Calu3 (cell line): ENCODE measurements at places on chromosomes 7 and 10. TPM values are rescaled to one million over a fixed set of nuclear protein-coding genes. Genes with fewer than 3 reads are reported as not detected.

Gene VGF
- total RNA-seq, result 0.14 and 0.81 TPM in 2 replicates

Gene SLC37A3
- total RNA-seq, result 62.5 and 65.2 TPM in 2 replicates

Gene DGKB
- total RNA-seq, result 0.12 TPM in 1 of 2 replicates, not detected in the other

Gene PLXDC2
- not detected in 2 replicates for total RNA-seq

Gene C10orf71
- not detected in 2 replicates for total RNA-seq

Gene SORCS1
- total RNA-seq, result not detected in 2 replicates

Gene GTF2I
- total RNA-seq, result 175 and 177 TPM in 2 replicates

Gene SPDYE2
- total RNA-seq, result not detected in 2 replicates

DNA sequence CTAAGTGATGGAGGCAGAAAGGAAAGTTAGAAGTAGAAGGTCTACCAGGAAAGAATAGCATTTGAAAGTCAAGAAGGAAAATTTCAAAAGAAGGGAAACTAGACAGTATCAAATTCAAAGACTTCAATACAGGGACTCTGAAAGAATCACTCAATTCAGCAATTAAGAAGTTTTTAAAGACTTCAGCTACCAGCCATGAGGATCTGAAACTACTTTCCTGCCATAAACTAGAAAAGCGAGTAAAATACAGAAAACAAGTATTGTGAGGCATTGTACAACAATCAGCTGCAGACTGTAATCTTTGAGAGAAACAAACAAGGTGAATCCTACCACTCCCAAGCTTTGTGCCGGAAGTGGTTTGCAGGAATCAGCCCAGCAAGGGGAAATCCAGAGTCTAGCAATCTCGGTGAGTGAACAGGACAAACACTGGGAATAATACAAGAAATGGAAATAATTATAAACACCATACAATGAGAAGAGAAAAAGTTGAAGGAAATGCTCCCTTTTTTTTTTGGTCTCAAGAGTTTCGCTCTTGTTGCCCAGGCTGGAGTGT is 62.4 kb downstream of the ARHGAP12 start:
- no peaks in the 10 kb centered on the region for H3K36me3 ChIP-seq
- H3K27me3 ChIP-seq, result no peaks in the 10 kb centered on the region
- peak overlapping the region; percentile 88 for H3K27ac ChIP-seq
- peak overlapping the region; percentile 24 for H3K4me3 ChIP-seq

DNA sequence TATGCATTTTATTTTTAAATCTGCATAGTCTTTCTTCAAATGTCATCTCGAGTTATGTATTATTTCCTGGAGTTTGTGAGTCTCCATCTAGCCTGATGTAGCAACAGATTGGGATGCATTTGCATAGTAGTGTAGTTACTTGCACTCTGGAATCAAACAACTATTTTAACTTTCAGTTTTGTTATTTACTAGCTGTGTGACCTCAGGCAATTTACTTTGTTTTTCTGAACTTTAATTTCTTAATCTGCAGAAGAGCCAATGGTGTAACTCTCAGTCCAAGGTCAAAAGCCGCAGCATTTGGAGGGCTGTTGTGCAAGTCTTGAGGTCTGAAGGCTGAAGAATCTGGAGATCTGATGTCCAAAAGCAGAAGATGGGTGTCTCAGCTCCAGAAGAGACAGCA is 175.8 kb upstream of the SORCS1 start:
- no peaks in the 10 kb centered on the region for H3K36me3 ChIP-seq
- H3K27me3 ChIP-seq, result no peaks in the 10 kb centered on the region
- no peak overlapping the region for H3K4me3 ChIP-seq

DNA sequence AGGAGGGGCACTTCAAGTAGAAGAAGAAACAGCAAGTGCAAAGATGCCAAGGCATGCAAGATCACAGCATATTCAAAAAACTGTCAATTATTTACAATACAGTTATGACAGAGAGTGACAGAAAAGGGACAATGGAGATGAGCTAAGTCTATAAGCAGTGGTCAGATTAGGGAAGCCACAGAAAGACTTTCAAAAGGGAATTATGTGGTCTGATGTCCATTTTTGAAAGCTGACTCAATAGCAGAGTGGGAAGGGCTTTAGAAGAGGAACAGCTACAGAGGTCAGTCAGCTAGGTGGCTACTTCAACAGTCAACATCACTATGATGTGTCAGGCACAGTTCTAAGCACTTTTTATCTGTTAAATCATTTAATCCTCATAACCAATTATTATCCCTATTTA is 45.2 kb upstream of the SPOCK2 start:
- H3K27ac ChIP-seq, result no peak overlapping the region
- H3K4me3 ChIP-seq, result no peak overlapping the region
- no peaks in the 10 kb centered on the region for H3K27me3 ChIP-seq
- no peaks in the 10 kb centered on the region for H3K36me3 ChIP-seq
- DNase-seq, result no peak
- peaks cover 28% of the 10 kb centered on the region for H3K4me1 ChIP-seq

DNA sequence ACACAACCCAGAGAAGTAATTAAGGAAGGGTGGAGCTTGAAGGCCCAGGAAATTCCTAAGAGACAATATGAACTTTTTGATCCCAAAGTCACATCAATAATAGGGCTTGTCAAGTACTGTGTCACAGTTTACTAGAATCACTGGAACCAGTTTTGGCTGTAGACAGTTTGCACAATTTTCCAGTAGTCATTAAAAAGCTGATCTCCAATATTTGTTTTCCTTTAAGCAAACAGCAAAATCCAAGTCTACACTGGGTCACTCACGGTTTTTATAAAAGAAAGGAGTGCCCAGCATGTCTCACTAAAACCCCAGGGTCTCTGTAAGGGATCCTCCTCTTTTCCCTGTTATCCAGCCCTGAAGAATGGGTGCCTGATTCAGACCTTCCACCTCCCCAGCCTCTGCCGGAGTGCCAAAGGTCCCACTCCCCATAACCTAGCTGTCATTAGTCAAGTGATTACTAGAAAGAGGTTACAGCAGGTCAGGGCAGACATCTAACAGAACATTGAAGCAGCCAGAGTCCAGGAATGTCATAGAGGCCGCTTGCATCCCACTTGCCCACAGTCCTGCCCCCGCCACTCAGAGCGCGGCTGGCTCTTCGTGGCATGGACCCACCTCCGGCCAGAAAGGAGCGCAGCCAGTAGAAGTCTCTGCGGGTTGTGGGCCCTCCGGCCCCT is 552 bp downstream of the SLC25A16 start:
- H3K27me3 ChIP-seq, result no peaks in the 10 kb centered on the region
- no peak for DNase-seq
- H3K27ac ChIP-seq, result peak overlapping the region; percentile 85
- peaks cover 14% of the 10 kb centered on the region for H3K4me1 ChIP-seq
- peaks cover 22% of the 10 kb centered on the region for H3K36me3 ChIP-seq

- DNase-seq, result no peak
- H3K4me3 ChIP-seq, result no peak overlapping the region
- H3K27ac ChIP-seq, result no peak overlapping the region
- no peaks in the 10 kb centered on the region for H3K27me3 ChIP-seq
- no peaks in the 10 kb centered on the region for H3K36me3 ChIP-seq
- H3K4me1 ChIP-seq, result no peaks in the 10 kb centered on the region
Observed at GRCh38 chr7:112763996-112764395, 26.2 kb downstream of the TMEM168 start.

GRCh38 chr7:135898226-135898625 is 78.9 kb downstream of the MTPN start:
- no peaks in the 10 kb centered on the region for H3K36me3 ChIP-seq
- DNase-seq, result no peak
- H3K4me3 ChIP-seq, result no peak overlapping the region

DNA sequence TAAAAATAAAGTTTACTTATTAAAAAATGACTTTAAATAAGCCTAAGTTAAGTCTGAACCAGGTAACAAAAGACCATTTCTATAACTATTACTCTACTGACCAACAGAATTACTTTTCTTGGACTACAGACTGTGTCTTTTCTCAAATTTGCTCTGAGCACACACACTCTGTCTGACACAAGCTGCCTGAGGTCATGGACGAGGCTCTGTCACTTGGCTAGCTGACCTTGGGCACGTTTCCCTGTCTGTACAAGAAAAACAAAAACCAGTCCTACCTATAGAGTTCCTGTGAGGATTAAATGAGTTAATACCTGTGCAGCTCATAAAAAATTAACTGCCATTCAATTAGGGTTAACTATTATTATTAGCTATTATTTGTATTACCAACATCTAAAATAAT is 22.9 kb downstream of the ATE1 start:
- DNase-seq, result no peak
- H3K27me3 ChIP-seq, result no peaks in the 10 kb centered on the region
- H3K27ac ChIP-seq, result no peak overlapping the region
- no peaks in the 10 kb centered on the region for H3K4me1 ChIP-seq
- no peaks in the 10 kb centered on the region for H3K36me3 ChIP-seq
- no peak overlapping the region for H3K4me3 ChIP-seq

GRCh38 chr10:662686-663465 is 26.6 kb downstream of the DIP2C start:
- H3K4me3 ChIP-seq, result no peak overlapping the region
- H3K36me3 ChIP-seq, result peaks cover 16% of the 10 kb centered on the region
- H3K27me3 ChIP-seq, result no peaks in the 10 kb centered on the region
- no peak overlapping the region for H3K27ac ChIP-seq

GRCh38 chr7:129550693-129551360 is 48.5 kb downstream of the SMKR1 start:
- H3K27me3 ChIP-seq, result peaks cover 13% of the 10 kb centered on the region
- no peak for DNase-seq
- peaks cover 4% of the 10 kb centered on the region for H3K36me3 ChIP-seq
- no peaks in the 10 kb centered on the region for H3K4me1 ChIP-seq
- no peak overlapping the region for H3K4me3 ChIP-seq
- H3K27ac ChIP-seq, result no peak overlapping the region

DNA sequence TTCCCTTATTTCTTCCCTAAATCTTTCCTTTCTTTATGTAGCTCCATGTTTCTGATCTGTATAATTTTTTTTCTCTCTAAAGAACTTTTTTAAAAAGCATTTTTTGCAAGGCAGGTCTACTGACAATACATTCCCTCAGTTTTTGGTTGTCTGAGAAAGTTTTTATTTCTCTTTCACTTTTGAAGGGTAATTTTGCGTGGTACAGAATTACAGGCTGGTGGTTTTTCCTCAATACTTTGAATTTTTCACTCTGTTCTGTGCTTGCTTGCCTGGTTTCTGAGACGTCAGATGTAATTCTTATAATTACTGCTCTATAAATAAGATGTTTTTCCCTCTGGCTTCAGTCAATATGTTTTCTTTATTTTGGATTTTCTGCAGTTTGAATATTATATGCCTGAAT is 205.4 kb upstream of the VSTM2A start:
- no peak for DNase-seq
- no peaks in the 10 kb centered on the region for H3K4me1 ChIP-seq
- no peaks in the 10 kb centered on the region for H3K36me3 ChIP-seq
- no peak overlapping the region for H3K27ac ChIP-seq
- H3K27me3 ChIP-seq, result no peaks in the 10 kb centered on the region

- H3K36me3 ChIP-seq, result no peaks in the 10 kb centered on the region
- H3K27ac ChIP-seq, result no peak overlapping the region
- no peak for DNase-seq
- H3K27me3 ChIP-seq, result no peaks in the 10 kb centered on the region
Observed at GRCh38 chr7:6317797-6318438, 45.5 kb upstream of the CYTH3 start.

DNA sequence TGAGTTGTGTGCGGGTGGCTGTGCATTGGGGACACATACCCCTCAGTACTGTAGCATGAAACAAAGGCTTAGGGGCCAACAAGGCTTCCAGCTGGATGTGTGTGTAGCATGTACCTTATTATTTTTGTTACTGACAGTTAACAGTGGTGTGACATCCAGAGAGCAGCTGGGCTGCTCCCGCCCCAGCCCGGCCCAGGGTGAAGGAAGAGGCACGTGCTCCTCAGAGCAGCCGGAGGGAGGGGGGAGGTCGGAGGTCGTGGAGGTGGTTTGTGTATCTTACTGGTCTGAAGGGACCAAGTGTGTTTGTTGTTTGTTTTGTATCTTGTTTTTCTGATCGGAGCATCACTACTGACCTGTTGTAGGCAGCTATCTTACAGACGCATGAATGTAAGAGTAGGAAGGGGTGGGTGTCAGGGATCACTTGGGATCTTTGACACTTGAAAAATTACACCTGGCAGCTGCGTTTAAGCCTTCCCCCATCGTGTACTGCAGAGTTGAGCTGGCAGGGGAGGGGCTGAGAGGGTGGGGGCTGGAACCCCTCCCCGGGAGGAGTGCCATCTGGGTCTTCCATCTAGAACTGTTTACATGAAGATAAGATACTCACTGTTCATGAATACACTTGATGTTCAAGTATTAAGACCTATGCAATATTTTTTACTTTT is 1.8 kb downstream of the DDIT4 start:
- peak overlapping the region; percentile 95 for H3K4me3 ChIP-seq
- H3K27me3 ChIP-seq, result no peaks in the 10 kb centered on the region
- peaks cover 74% of the 10 kb centered on the region for H3K36me3 ChIP-seq
- H3K27ac ChIP-seq, result peak overlapping the region; percentile 99
- peak; percentile 45 for DNase-seq

GRCh38 chr10:71708301-71708703 is 11.3 kb downstream of the C10orf105 start:
- no peak overlapping the region for H3K27ac ChIP-seq
- peaks cover 4% of the 10 kb centered on the region for H3K4me1 ChIP-seq
- peaks cover 3% of the 10 kb centered on the region for H3K36me3 ChIP-seq
- H3K27me3 ChIP-seq, result peaks cover 2% of the 10 kb centered on the region
- peak; percentile 73 for DNase-seq
- no peak overlapping the region for H3K4me3 ChIP-seq

GRCh38 chr7:37201876-37202198 is 246.8 kb downstream of the ELMO1 start:
- no peak overlapping the region for H3K4me3 ChIP-seq
- no peaks in the 10 kb centered on the region for H3K36me3 ChIP-seq
- peaks cover 33% of the 10 kb centered on the region for H3K27me3 ChIP-seq
- no peak for DNase-seq
- no peak overlapping the region for H3K27ac ChIP-seq

GRCh38 chr7:101580596-101580995 is 48.5 kb downstream of the MYL10 start:
- H3K27me3 ChIP-seq, result no peaks in the 10 kb centered on the region
- H3K4me1 ChIP-seq, result no peaks in the 10 kb centered on the region
- H3K36me3 ChIP-seq, result no peaks in the 10 kb centered on the region
- no peak for DNase-seq
- H3K4me3 ChIP-seq, result no peak overlapping the region
- no peak overlapping the region for H3K27ac ChIP-seq

DNA sequence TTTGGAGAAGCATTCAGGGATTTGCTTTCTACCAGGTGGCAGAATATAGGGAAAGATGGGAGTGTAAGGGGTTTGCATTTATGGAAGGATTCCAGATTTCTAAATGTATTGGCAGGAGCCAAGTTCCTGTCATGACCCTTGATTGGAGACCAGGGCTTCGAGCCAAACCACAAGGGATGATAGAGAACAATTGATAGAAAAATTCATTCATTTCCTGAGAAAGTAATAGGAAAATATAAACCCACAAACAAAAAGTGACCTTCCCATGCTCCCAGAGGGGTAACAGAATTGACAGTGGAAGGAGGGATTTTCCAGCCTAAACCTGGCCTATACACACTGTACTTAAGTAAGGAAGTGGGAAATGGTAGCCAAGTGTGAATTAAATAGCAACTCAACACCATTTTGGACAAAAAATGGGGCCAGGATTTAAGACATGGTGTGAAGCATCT is 22.4 kb upstream of the IFIT2 start:
- no peaks in the 10 kb centered on the region for H3K27me3 ChIP-seq
- peak overlapping the region; percentile 2 for H3K4me3 ChIP-seq
- peaks cover 73% of the 10 kb centered on the region for H3K4me1 ChIP-seq
- DNase-seq, result peak; percentile 51
- peaks cover 5% of the 10 kb centered on the region for H3K36me3 ChIP-seq
